Left ventricle myocardium inferior (tissue), 1 donor: ENCODE measurements at places on chromosomes 6 and 20. TPM values are rescaled to one million over a fixed set of nuclear protein-coding genes. Genes with fewer than 3 reads are reported as not detected.

PLG gene
- total RNA-seq: not detected

DNA sequence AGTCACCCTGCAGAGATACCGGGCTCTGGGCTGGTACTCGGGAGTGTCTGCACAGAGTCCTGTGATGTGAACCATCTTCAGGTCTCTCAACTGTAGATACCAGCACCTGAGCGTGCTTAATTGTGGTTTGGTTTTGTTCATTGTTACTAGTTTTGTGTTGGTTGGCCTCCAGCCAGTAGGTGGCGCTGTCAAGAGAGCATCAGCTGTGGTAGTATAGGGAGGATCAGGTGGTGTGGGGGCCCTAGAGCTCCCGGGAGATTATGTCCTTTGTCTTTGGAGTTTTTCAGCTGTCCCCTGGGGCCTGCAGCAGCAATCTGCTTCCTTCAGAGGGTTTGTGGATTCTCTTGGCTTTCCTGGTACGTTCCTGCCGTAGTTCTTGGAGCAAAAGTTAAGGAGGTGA, 67.9 kb downstream of the CDYL start:
- no peak for DNase-seq

GRCh38 chr6:90870561-90870960, 283.7 kb upstream of the MAP3K7 start:
- DNase-seq: no peak

NOTCH4 gene
- total RNA-seq: 23.0 TPM

DNA sequence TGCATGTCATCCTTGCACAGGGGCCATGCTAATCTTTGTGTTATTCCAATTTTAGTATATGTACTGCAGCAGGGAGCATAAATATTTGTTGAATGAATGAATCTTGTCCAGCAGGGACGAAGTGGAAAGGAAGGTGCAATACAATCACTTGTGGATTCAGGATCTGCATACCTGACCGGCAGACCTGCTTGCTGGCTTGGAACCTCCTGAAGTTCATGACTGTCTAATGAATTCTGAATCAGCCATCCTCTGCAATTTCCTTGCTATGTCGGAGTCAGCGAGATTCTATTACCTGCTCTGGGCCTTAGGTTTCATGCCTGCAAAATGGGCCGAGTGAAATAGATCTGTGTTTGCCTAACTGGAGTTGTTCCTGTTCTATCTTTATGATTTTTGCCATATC, 17.4 kb upstream of the NCOA3 start:
- DNase-seq: no peak

- DNase-seq: no peak
Observed at GRCh38 chr6:44646355-44646754, 258.8 kb downstream of the CDC5L start.

KHDC1 gene
- total RNA-seq: 1.1 TPM

- DNase-seq: peak; percentile 81
Observed at GRCh38 chr6:43669050-43669921, 18.3 kb downstream of the MRPS18A start.

DNA sequence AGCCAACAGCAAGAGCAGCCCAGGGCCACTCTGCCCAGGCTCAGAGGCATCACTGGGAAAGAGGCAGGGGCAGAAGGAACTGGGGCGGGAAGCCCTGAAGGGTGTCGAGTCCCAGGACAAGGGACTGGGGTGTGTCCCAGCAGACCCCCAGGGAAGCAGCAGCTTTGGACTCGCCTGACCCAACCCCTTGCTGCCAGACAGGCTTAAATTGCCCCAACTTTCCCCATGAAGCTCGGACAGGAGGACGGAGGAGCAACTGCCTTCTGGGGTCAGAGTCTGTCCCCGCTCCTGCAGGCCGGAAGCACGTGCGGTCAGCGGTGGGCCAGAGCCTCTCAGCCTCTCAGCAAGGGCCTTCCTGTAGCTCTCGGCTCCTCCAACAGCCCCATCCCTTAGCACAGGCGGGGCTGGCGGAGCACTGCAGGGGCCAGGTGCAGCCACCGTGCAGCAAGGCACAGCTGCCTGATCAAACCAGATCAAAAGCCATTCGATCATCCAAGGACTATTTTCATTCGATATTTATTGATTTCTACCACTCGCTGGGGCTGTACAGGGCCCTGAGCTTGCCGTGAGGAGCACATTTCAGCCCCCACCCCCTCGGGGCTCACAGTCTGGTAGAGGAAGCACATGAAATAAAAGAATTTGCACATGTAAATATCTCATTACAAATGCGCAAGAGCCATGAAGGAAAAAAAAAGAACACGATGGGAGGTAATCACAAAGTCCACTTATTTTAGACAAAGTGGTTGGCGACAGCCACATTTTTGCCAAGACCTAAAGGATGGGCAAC, 31.8 kb upstream of the STX16 start:
- no peak for DNase-seq
